ENCODE measurements at places on chromosomes 7 and 10.
A peak's percentile ranks its signal among the peaks of the same experiment; 100 is the strongest.

DNA sequence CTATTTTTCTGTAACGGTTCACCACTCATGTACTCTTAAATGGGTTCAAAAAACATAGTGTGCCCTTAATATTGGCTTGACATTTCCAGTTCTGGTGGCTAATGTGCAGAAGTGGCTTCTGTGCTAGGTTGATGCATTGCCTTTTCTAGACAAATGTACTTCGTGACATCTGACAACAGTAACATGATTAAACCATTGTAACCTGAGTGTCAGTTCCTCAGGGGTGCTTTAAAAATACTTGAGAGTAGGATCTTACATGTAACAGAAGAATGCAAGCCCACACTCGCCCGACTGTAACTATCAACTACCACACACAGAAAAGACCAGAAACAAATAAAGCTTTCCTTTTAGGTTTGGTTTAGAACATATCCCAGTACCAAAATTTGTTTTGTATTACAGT is 393.4 kb upstream of the NFE2L3 start:
- DNase-seq, result no peak

GRCh38 chr10:100109670-100110069 is 28.0 kb upstream of the CPN1 start:
- no peak for DNase-seq

DNA sequence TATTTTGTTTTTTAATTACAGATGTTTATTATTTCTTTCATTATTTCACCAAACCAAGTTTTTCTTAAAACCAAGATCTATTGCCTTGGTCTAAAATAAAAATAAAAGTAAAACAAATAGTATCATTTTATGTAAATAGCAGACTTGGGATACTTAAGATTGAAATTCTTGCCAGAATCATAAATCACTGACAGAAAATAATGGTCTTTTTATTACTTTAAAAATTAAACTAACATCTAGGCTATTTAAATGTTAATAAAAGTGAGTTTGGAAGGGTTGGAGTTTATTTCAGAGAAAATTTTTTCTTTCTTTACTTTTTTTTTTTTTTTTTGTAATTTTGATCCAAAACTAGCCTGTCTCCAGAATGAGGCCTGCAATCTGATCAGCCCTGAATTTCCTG is 568.0 kb upstream of the IGFBP3 start:
- DNase-seq, result no peak

DNA sequence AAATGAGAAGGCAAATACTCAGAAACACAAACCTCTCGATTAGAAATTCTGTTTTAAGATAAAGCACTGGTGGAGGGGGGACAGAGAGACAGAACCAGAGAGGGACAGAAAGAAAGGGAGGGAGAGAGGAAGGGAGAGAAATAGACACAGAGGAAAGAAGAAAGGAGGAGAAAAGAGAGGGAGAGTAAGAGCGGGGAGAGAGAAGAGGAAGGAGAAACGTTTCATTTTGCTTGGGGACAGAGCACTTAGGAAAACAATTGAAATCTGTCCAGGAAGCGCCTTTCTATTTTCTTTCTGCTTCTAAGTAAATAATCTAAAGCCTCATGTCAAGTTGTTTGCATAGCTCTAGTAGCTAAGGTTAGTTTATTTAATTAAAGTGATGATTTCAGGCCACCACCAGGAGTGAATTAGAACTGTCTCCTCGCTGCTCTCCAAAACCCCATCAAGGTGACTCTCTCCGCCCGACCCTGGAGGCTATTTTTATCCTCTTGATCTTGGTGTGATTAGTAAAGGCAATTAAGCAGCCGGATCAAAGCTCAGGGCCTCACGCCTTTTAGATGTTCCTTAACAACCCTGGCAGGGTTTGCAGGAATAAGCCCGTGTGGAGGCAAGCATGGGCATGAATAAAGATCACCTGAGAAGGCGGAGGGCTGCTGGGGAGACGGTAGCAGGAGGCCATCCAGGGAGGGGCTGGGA is 73.4 kb upstream of the INSIG1 start:
- DNase-seq, result no peak

DNA sequence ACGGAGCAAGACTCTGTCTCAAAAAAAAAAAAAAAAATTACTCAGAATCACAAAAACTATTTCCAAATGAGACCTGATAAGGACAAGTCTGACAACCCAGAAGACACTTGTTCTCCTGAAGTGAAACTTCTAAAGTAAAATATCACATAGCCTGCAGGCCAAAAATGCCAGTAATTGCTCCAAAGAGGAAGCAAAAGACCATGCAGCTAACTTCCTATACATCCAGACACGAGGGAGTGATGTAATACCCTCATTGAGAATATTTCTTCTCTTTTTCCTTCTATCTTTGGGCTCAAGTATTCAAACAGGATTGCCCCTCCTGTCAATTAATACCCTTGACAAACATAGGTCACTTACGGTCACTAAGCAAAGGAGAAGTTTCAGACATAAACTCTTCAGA is 31.2 kb downstream of the ARMH3 start:
- no peak for DNase-seq

GRCh38 chr10:14491811-14492210 is 161.1 kb upstream of the FRMD4A start:
- no peak for DNase-seq

DNA sequence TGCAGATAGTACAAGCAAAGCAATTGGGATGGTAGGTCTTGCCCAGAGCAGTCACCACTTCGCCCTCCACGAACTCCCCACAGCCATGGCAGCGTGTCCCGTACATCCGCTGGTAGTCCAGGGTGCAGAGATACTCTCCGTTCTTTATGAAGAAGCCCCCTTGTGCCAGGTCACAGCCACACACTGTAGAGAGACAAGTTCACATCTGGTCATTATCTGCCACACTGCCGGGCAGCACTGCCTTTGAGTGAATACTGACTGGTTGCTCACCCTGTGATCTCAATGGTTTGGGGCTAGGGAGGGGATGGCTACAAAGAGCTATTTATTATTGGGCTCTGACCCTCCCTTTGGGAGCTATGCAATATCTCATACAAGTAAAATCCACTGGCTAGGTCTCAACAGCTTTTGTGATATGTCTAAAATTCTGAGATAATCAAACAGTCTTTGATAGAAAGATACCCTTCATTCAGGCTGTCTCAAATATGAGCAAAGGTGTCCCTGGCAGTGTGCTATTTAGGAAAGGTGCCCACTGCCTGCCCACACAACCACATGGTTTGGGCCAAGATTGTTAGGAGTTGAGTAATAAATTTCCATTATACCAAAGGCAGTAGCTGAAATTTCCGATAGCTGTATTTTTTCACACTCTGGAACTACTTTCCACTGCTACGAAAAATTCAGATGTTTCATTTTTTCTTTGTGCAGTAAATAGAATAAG is 82.5 kb downstream of the ABLIM1 start:
- no peak for DNase-seq

- no peak for DNase-seq
Observed at GRCh38 chr7:48207155-48207675, 36.0 kb downstream of the ABCA13 start.

- peak; percentile 20 for DNase-seq
Observed at GRCh38 chr10:95864906-95865813, 42.6 kb upstream of the CC2D2B start.
